ENCODE measurements at places on chromosomes 6 and 20.

DNA sequence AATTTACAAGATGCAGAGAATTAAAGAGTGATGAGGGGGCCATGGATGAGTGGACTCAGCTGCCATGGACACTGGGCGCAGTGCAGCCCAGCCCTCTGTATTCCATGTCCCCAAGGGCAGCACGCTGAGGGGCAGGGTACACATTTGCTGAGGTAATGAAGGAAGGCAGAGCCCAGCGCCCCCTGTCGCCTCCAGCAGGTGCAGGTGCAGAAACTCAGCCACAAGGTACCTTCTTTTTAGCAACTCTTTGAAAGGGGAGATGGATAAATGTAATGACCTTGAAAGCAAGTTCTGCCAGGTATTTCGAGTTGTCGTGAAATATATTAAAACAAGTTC is 7.1 kb downstream of the CD93 start:
- DNase-seq, result no peak

DNA sequence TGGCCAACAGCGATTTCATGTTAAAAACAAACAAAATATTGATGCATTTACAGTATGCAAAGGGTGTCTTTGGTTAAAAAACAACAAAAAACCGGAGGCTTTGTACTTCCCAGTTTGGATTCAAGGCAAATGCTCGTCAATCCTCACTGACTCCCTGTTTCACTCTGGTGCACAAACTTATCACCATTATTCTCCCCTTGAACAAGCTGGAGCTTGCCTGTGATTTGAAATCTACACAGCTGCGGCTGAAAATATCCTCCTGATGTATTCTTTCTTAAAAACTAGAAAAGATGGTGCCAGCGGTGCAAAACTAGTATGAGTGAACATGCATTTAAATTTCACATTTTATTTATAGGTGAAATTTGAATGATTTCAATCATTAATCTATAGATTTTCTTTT is 3.3 kb downstream of the PERP start:
- DNase-seq, result no peak

GRCh38 chr6:147782302-147782701 is 273.8 kb downstream of the SAMD5 start:
- no peak for DNase-seq

GRCh38 chr20:31788578-31788977 is 30.6 kb upstream of the MYLK2 start:
- no peak for DNase-seq

- DNase-seq, result no peak
Measured at GRCh38 chr6:163950159-163950558, 535.6 kb downstream of the QKI start.

DNA sequence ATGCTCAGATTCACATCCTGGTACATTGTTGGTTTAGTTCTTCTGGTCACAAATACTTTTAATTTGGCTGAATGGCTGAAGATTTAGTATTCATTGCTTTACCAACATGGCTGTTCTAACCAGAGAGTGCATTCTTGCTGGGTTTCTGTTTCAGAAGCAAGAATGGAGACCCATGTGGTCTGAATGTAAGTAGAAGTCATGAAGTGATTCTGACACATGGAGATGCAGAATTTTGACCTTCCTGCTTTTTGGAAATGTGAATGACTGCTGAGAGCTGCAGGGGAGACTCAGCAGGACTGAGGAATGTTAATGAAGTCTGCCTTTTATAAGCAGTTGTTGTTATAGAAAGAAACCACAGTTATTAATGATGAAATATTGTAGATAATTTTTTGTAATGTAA is 576.1 kb upstream of the MARCKS start:
- DNase-seq, result no peak

- no peak for DNase-seq
Measured at GRCh38 chr6:63261820-63262219, 50.6 kb downstream of the FKBP1C start.

DNA sequence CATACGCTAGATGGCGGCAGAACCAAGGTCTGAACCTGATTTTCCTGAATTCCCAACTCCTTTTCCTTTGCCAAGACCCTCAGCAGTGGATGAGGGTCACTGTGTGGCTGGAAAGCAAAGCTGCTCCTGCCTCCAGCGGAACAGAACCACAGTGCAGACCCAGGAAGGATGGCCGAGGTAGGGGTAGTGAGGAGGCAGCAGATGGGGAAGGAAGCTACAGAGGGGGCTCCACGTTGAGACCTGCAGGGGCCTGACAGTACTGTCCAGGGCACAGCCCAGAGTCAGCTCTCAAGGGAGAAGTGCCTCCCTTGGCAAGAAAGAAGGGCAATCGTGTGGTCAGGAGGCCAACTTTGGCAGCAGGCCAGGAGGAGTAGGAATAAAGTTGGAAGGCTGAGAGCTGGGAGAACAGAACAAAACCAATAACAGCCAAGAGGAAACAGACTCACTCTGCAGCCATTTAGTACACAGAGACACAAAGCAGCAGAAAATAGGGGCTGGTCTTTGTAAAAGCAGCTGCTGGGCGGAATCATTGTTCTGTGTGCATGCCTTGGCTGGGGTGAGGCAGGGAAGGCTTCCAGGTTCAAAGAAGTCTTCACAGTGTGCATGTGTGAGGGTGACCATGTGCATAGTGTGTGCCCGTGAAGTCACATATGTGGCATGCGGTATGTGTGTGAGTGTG is 3.1 kb downstream of the GABRR2 start:
- DNase-seq, result no peak

- DNase-seq, result no peak
Measured at GRCh38 chr6:89251170-89251569, 34.0 kb upstream of the GABRR1 start.

GRCh38 chr6:43891072-43891870 is 121.3 kb downstream of the VEGFA start:
- no peak for DNase-seq

- no peak for DNase-seq
Measured at GRCh38 chr20:4885877-4886276, 115.4 kb downstream of the SLC23A2 start.

GRCh38 chr6:136335736-136336363 is 46.2 kb upstream of the BCLAF1 start:
- no peak for DNase-seq

DNA sequence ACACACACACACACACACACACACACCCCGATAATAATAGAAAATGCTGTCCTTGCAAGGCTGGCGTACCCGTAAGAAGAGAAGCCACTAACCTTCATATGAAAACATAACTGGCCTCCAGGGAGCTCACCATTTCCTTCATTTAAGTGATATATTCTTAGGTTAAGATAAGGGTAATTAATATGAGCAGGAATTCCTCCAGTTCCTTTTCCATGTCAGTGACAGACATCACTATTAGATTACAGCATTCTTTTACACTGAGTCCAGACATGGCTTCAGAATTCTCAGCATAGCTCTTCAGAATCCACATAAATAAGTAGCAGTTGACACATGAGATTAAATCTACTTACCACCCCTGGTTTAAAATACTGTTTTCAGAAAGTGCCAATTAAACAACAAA is 121.9 kb downstream of the SIM1 start:
- DNase-seq, result no peak

DNA sequence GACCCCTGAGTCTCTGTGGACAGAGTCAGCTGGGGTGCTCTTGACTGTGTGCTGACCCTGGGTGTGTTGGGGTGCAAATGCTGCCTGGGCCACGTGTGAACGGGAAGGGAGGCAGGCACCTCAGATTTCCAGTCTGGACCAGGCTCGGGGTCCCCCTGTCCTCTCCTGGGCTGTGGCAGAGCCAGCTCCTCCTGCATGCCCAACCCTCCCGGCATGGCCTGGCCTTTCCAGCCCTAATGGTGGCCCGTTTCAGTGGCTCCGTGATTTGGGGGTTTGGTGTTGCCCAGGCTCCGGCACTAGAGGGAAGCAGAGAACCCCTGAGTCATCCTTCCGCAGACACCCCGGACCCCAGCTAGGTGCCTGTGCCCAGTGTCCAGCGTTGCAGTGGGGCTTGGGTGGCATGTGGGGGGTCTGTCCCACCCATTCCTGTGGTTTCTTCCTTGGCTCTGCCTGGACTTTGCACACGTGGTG is 9.1 kb downstream of the RBM38 start:
- DNase-seq, result peak; percentile 51

DNA sequence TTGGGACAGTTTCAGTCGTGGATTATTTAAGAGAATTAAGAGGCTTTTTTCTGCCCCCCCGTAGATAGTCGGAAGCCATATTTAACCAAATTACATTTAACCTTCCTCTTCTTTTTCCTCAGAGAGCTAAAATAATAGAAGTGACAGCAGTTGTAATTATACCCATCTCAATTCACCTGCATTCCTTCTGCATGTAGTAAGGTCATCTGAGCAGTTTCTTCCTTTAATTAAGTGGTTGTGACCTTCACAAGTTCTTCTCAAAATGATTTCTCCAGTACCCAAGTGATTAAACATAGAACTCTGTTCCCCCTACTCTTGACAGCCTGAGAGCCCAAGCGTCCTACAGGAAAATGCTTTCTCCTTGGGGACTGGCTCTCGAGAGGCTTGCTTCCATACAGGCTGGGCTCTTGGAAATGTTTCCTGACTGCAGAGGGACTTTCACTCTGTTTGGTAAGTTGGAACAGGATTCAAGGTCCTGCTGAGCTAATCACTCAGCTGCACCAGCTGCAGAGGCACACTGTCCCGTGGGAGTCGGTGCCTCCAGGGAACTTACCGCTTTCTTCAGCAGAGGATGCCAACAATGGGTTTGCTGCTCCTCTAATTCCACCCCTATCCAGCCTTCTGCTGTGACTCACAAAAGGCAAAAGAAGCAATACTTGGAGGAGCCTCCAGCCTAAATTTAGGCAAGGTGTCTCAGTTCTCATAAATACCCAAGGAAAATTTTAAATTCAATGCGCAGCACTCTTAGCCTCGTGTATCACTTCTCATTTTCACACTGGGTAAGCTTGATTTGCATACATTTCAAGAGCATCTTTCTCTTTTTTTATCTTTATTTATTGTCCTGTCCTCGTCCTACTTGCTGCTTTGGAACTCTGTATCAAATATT is 414.9 kb downstream of the KIF16B start:
- DNase-seq, result no peak

GRCh38 chr6:18302561-18303439 is 38.5 kb upstream of the DEK start:
- DNase-seq, result no peak

DNA sequence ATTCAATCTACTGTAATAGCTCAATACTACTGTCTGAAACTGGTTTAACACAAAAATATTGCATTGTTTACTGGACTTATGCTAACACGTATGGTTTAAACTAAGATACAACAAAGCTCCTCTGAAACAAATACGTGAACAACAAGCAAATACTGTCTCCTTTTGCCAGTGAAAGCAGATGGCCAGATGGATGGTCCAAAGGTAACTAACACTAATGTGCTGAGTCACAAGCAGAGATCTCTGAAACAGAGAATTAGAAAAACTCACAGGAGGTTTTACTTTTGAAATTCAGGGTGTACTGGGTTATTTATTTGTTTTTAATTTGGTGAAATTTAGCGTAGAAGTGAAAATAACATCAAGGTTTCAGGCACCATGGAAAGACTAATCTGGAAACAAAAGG is 124.3 kb upstream of the SOX4 start:
- no peak for DNase-seq

GRCh38 chr6:105981002-105981887 is 104.9 kb upstream of the PRDM1 start:
- peak; percentile 46 for DNase-seq

DNA sequence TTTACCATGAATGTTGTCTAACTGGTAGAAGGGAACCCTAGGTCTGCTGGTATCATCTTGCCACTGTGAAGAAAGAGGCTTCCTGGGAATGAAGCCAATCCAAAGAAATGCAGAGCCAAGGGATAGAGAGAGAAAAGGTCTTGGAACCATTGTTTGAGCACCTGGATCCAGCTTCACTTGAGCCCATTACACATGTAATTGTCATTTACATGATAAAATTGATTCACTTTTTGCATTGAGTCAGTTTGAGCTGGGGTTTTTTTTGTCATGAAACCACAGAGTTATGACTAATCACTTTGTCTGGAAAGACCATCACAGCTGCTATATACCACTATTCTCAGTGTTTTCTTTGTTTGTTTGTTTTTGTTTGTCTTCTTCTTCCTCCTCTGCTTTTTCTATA is 112.3 kb downstream of the CBLN4 start:
- DNase-seq, result no peak

DNA sequence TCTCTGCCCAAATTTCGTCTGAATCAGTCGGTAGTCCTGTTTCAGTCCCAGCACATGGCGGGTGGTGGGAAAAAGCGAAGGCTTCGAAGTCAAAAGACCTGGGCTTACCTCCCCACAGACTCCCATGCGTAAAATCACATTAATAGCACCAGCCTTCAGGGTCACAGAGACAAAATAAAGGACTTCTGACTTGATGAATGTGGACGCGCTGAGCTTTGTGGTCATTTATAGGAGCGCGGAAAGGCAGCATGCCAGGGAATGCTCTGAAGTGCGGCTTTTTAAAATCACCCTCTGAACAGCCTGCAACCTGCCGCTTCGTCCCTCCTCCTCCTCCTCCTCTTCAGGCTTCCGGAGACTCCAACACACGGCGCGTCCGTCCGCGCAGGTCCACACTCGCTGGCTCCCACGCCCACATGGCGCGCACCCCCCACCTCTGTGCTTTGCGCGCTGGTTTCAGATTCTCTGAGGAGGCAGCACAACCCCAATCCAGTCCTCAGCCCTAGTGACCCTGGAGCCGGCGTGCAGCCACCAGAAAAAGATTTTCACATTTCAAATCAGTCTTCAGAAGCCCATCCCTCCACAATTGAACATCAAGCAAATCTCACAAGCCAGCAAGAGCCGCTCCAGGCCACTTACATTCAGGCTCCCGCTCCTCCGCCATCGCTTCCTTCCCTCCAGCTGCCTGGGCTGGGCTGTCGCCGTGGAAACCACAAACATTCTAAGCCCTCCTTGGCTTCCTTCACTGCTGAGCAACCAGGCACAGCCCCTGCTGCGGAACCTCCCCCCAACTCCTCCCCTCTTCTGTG is at the start of gene C6orf118:
Gene C6orf118 (minus strand): TSS at position 680 of the 806 bp plus-strand sequence. CDS start 19 bp downstream, at position 661.
- DNase-seq, result no peak

DNA sequence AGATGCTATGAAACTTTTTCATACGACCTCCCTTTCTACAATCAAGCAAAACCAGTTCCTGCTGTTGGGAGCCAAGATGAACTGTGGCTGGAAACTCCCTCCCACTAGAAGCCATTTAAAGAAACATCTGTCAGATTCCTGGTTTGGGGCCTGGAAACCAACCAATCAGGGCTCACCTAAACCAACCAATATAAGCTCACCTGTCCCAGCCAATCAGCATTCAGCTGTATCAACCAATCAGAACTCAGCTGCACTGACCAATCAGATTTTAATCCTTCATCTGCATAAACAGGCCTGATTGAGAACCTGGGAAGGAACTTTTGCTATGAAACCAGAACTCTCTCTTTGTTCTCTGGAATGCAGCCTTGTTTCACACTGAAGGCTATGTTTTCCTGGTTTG is 42.4 kb downstream of the SNX14 start:
- no peak for DNase-seq

GRCh38 chr6:63224179-63224578 is 12.9 kb downstream of the FKBP1C start:
- DNase-seq, result no peak

GRCh38 chr20:32966881-32967781 is 37.1 kb downstream of the SUN5 start:
- DNase-seq, result peak; percentile 45
